Stimulated activated CD8-positive, alpha-beta memory T cell treated with anti-CD3 and anti-CD28 coated beads, Interleukin-7, amount 100 ng/mL, for 48 hours (primary cell): ENCODE measurements at places on chromosomes 11 and 22.

- DNase-seq, result no peak
These were observed 27.7 kb upstream of the WNT11 start for GRCh38 chr11:76234021-76234415.

DNA sequence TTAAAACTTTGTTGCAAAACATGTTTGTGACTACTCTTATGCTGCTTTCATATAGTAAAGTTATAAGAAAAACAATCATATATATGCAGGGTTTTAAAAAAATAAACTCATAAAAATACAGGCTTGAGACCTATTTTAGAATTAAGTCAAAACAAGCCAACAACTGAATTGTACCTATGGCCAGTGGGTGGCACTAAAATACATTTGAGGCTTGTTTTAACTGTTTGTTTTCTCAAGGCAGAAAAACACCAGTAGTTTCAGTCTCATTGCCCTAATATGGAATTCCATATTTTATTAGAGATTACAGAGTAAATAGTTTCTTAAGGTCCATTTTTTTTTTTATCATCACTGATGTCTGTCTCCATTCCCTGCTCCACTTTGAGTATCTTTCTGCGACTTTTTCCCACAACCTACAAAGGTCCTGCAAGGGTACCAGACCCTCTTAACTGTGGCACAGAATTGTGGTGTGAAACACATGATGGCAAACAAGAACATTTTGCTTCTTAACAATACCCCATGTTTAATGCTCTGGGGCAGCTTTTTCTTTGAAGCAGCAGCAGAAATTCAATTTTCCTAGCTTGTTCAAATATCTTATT lies 8.5 kb upstream of the CCDC89 start:
- DNase-seq, result no peak

GRCh38 chr22:49099496-49100124 lies 728.1 kb downstream of the BRD1 start:
- DNase-seq, result no peak

GRCh38 chr22:31241200-31241599 lies 29.1 kb downstream of the LIMK2 start:
- no peak for DNase-seq

DNA sequence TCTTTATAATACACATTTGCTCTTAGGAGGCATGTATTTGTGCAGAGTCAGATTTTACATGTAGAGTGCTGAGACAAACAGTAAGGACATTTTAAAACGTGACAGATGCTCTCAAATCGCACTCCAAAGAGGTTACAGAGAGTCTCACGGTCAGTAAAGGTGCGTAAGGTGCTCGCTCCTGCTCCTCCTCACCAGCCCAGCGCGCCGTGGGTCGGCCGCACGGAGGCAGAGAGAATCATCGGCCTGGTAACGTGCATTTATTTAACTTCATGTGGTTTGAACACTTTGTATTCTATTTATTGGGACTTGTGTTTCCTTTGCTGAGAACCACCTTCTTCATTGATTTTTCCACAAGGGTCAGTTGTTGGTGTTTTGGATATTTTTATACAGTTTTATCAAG lies 900.1 kb downstream of the BRD1 start:
- DNase-seq, result no peak

- DNase-seq, result no peak
These were observed 48.5 kb upstream of the PPP2R1B start for GRCh38 chr11:111814557-111815320.

DNA sequence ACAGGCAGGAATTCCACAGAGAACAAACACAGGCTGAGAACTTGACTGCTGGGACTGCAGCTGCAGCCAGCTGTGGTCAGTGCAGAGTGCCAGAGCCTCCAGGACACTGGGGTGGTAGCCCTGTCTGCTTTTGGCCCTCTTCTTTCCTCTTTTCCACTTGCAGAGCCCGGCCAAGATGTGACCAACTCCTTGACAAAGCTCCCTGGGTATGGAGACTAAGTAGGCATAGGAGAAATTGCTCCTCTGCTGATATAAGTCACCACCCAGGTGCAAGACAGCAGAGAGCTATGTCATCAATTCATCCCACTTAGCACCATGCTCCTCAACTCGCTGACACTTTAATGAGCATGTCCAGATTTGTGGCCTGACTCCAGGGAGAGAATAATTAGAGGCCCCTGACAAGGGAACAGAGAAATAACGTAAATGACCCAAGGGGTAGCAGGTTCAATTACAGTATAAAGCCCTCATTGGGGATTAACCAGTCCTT lies 369.4 kb upstream of the B3GAT1 start:
- DNase-seq, result no peak

- no peak for DNase-seq
These were observed 904.4 kb downstream of the BRD1 start for GRCh38 chr22:48923165-48923865.

- no peak for DNase-seq
These were observed 159.1 kb downstream of the PGR start for GRCh38 chr11:100970283-100971164.

- DNase-seq, result no peak
These were observed 45.3 kb downstream of the OR4C45 start for GRCh38 chr11:50078001-50078400.

- no peak for DNase-seq
These were observed 23.0 kb downstream of the APLNR start for GRCh38 chr11:57214098-57214417.

- DNase-seq, result no peak
These were observed 23.9 kb upstream of the CYP2D6 start for GRCh38 chr22:42154293-42155052.

DNA sequence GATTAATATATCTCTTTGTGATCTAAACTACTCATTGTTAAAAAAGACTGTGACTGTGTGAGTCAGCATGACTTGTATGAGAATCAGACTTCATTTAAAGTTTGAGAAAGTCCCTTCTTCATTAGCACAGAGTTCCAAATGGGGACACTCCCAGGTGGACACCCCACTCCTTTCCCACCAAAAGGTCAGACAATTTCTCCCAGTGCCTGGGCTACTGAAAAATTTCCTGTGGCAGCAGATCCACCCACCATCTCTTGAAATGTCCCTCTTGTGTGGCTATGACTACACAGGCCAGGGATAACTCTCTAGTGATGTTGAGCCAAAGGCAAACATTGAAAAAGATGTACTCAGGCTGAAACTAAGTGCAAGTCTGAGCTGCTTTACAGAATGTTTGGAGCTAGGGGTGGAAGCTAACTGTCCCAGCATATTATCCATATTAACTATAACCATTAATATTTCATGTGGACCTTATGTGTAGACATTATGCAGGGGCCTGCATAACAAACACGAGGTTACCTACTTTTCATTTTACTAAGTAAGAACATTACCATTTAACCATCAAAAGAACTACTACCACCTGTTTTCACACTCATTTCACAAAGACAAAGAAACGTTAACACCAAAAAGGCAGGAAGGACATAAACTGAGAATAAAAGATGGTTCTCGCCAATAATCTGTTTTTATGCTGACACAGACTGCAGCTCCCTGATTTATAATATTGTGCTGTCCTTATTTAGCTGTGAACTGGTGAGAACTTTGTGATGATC lies 44.8 kb downstream of the MMP20 start:
- no peak for DNase-seq

- DNase-seq, result no peak
These were observed 30.4 kb downstream of the NEAT1 start for GRCh38 chr11:65452806-65453490.

- DNase-seq, result no peak
These were observed 10.8 kb downstream of the SYT12 start for GRCh38 chr11:67033661-67034166.

DNA sequence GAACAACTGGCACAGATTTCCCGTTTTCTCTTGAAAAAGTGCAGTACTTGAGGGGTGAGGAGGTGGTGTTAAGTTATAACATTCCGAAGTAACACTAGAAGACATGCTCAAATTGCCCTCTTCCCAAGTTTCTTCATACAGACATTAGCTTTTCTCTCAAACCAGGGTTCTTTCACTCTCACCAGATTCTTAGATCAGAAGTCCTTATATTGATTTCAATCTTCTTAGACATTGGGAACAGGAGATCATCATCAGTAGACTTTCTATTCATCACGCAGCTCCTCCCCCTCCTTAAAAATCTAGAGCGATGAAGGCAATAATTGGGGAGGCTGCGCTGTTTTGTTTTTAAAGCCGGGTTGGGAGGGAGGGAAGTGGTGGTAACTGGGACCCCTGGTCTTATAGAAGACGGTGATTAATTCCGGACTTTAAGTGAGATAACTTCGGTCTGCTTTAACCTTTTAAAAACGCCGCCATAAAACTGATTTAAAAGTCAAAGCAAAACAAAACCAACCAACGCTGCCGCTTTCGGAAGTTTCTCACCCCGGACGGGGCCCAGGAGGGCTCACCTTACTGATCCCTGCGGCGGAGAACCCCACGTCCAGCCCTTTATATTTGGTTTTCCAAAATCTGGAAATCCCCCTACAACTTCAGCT lies 665 bp downstream of the USP28 start:
- DNase-seq, result no peak

- no peak for DNase-seq
These were observed 1066.9 kb downstream of the DLG2 start for GRCh38 chr11:84560206-84560605.

- DNase-seq, result no peak
These were observed 6.7 kb downstream of the NFAM1 start for GRCh38 chr22:42425337-42425988.

DNA sequence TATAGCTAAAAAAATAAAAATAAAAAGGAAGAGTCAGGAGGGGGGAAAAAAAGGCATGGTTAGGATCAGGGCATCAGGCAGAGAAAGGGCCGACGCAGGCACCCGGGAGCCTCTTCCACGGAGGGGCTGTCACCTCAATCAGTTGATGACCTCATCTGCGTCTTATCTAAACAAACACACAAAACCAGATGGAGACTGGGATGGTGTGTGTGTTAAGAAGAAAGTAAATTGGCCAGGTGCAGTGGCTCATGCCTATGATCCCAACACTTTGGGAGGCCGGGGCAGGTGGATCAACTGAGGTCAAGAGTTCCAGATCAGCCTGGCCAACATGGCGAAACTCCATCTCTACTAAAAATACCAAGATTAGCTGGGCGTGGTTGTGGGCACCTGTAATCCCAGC lies 63.6 kb downstream of the DHCR7 start:
- DNase-seq, result no peak

DNA sequence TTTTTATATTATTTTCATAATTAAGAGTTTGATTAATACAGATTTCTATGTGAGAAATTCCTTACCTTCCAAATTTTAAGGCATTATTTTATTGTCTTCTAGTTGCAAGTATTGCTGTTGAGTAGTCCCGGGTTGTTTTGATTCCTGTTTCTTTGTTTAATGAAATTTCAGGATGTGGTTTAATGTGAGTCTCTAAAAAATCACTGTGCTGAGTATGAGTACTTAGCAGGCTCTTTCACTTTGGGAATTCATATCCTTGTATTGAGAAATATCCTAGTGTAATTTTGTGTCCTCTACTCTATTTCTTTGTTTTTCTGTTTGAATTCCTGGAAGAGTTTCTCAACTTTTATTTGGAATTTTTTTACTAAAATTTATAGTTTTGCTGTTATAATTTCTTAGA lies 113.2 kb downstream of the TMEM135 start:
- DNase-seq, result no peak

GRCh38 chr11:110433393-110434333 lies 3.9 kb downstream of the FDX1 start:
- no peak for DNase-seq

DNA sequence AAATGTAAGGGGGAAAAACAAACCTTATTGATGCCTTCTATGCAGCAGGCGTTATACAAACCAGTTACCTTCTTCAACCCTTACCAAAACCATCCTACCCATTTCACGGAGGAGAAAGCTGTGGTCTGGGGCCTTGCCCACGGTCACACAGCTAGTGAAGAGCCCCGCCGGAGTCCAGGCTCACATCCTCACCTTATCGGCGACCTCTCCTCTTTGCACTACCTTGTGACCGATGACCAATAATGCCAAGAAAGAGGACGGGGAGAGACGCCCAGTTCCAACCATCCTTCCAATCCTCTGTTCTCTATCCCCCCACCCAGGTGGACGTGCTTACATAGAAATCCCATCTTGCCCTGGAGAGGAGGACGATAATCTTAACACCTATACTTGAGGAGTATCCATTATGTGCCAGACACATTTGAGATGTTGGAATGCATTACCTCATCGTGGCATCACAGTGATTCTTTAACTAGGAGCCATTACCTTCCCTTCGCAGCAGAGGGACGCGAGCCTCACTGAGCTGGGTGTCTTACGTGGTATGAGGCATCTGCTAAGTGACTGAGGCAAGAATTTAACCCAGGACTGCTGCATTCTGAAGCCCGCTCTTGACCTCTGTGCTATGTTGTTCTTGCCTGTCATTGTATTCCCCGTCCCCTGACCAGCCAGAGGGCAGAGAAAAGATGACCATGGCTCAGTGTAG lies 253.7 kb upstream of the B3GAT1 start:
- DNase-seq, result no peak

DNA sequence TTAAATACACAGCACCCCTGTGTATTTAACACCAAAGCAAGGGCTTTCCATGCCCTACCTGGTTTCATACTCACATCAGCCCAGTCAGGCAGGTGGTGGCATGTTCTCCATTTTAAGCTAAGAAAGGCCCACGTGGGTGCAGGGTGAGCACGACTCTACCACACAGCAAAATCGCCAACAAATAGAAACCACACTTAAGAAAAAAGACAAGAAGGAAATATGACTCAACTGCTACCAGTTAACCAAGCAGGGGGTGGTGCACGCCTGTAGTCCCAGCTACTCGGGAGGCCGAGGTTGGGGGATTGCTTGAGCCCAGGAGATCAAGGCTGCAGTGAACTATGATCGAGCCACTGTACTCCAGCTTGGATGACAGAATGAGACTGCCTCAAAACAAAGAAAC lies 35.2 kb upstream of the TFIP11 start:
- DNase-seq, result peak; percentile 17

DNA sequence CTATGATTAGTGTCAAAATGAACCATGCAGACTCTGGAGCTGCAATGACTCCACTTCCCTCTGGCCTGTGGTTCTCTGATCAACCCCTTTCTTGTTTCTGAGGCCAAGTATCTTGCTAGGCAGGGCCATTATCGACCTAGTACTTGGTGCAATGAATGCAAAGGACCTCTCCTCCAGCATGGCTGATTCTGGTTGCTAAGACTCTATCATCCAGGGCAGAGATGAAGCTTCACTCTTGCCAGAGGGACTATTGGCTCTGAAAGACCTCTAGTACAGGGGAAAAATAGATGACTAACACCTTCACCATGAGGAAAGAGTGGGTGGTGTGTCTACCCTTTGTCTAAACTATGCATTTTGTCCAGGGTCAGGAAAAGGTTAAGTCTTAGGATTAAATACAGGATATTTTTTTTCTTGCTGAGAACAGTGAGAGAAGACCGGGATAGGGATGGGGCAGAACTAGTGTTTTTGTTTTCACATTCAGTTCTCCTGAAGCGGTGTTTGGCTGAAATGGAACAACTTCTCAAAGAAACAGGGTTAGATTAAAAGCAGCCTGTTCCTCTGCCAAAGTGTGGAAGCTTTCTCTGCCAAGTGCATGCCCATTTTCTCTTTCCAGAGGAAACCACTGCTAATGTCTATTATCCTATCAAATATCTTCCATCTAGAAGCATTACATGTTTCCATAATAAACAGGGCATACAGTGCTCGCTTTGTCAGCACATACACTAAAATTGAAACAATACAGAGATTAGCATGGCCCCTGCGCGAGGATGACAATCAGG lies 5.0 kb upstream of the MTFP1 start:
- DNase-seq, result no peak

GRCh38 chr11:17443000-17443399 lies 33.6 kb downstream of the ABCC8 start:
- DNase-seq, result no peak

GRCh38 chr11:2366733-2367132 lies 10.4 kb upstream of the CD81 start:
- DNase-seq, result no peak

GRCh38 chr11:67356387-67356863 lies 3.1 kb upstream of the POLD4 start:
- no peak for DNase-seq

GRCh38 chr11:5891216-5891800 lies 1.7 kb upstream of the OR52E5 start:
- DNase-seq, result no peak
